ENCODE measurements at places on chromosomes 11 and 22.

GRCh38 chr22:30312053-30312452, 14.7 kb downstream of the TBC1D10A start:
- no peak for DNase-seq

DNA sequence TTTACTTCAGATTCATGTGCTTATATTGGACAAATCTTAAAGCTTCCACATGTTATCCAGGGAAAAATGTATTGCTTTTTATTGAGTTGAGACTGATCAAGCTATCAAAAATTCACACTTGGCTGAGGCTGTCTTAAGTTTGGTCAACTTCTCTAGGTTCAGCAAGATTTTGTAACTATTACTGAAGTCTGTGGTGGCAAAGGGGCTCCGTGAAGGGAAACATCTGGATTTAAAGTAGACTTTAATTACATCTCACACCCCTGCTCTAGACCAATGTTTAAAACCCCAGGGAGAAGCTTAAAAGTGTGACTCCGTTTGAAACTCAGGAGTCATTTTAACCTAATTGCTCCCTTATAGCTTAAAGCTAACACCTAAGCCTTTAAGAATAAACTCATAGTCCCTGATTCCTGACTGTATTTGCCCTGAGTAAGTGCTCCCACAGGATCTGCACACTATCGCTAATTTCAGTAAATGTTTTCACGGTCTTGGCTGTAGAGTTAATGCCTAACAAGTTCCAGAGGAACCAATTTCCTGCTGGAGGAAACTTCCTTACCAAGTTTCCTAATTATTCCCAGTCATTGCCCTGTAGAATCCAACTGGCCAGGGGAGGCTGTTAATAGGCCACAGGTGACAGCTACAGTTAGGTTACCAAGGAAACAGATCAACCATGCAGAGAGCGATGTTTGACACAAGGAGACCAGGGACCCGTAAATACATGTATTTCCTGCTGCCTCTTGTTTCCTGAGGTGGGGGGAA, 40.5 kb downstream of the OR10A6 start:
- no peak for DNase-seq

- no peak for DNase-seq
Observed at GRCh38 chr11:105236664-105237063, 97.1 kb upstream of the CARD18 start.

GRCh38 chr11:134164490-134165370, 59.0 kb downstream of the NCAPD3 start:
- no peak for DNase-seq

GRCh38 chr11:103537904-103538502, 428.8 kb downstream of the DYNC2H1 start:
- DNase-seq: peak; percentile 13

DNA sequence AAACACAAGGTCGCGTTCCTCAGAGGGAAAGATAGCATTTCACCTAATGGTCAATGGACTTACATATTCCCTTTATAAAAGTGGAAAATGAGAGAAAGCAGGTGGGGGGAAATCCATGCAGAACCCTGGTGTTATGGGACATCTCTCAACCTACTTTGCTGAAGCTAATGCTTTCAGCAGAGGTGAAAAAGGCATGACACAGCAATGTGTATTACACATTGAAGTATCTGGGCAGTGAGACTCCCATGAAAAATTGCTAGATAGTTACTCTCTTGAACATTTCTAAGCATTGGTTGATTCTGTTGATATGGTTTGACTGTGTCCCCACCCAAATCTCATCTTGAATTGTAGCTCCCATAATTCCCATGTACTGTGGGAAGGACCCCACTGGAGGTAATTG, 60.0 kb upstream of the PICALM start:
- no peak for DNase-seq

DNA sequence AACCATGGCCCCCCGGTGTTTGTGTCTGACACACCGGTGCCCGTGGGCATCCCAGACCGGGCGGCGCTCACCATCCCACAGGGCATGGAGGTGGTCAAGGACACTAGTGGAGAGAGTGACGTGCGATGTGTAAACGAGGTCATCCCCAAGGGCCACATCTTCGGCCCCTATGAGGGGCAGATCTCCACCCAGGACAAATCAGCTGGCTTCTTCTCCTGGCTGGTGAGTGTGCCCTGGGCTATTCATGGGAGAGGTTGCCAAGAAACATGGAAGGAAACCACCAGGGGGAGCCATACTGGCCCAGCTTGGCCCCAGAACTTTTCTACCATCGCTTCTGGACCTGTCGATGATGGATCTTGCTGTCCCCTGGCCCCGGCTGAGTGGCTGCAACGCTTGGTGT, 36.5 kb downstream of the PRDM11 start:
- DNase-seq: no peak

DNA sequence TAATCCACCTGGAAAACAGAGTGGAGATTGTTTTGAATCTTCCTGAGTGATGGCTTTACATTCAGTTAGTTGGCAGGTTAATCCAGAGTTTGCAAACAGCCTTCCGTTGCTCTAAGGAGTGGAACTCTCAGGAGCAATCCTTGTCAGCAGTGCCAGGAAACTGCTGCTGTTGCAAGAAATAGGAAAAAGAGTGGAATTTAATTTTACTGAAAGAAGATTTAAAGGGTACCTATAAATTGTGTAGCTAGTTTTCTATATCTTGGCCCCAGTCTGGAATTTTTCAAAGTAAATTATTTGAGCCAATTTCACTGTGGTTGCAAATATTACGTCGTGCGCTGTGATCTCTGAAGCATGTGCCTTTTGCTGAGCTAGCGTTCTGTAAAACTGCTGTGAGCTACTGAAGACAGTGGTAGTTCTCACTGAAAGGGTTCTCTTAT, 55.5 kb upstream of the SLC5A12 start:
- DNase-seq: no peak

DNA sequence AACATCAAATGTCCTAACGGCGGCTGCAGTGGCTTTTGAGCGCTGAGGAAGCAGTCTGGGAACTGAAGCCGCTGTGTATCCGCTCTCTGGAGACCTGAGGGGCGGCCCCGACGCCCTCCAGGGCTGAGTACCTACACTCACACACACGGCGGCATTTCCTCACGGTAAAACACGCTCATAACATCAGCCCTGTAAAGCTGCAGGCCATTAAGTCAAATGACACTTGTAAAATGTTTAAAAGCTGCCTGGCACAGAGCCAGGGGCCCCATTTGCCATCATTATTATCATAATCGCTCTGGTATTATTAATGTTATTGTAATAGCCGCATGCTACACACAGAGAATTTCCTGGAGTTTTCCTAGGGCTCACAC, 5.1 kb downstream of the CARS1 start:
- peak; percentile 83 for DNase-seq

DNA sequence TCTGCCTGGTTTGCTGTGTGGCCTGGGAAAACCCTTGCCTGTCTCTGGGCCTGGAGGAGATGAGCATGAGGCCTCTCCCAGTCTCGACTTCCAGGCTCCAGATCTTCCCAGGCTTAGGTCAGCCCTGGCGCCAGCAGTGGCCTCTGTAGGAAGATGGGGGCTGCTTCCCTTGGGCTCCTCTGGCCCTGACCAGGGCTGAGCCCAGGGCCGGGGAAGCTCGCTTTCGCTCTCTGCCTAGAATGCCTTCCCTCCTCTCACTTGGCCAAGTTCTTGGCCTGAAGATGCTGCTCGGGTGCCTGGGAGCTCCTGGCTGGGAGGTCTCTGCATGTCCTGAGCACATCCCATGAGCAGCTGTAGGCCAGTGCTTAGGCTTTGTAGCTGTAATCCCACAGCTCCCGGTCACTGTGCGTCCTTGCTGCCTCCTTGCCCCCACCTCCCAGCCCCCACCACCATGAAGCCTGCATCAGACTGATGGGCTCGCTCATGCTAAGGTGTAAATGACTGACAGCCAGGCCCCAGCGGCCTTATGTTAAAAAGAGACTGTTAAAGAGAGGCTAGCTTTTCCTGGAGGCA, 25.5 kb downstream of the SHISAL1 start:
- no peak for DNase-seq

GRCh38 chr22:18116634-18117033, 6.0 kb downstream of the TUBA8 start:
- no peak for DNase-seq

DNA sequence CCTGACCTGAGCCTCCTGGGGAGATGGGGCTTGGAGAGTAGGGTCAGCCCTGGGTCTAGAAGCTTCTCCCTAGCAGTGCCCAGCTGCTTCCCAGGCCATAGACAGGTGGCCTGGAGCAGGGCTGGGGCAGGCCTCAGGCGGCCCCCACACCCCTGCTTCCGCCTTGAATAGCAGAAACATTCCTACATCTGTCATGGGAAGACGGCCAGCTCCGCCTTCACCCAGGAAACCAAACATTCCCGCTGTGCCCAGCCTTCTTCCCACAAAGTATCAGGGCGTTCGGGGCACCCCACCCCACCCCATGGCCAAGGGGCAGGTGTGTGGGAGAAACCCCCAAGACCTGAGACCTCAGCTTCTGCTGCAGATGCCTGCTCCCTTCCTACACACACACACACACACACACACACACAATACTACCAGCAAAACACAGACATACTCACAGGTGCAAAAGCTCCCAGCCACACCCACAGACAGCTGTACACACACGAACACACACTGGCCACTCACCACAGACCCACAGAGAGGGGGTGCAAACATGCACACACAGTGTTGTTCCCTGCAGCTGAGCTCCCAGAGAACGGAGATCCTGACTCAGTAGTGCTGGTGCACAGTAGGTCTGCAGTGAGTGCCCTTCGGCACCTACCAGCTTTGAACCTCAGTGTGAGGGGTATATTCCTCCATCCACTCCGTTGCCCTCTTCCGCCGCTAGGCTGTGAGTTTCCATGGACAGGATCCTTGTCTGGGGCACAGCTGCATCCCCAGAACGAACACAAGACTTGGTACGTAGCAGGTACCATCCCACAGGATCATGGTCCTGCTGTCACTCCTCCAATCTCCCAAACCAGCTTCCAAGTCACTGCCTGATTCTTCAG, 37.4 kb downstream of the PDGFB start:
- peak; percentile 46 for DNase-seq

GRCh38 chr11:117912497-117912896, 16.7 kb downstream of the TMPRSS13 start:
- DNase-seq: no peak

DNA sequence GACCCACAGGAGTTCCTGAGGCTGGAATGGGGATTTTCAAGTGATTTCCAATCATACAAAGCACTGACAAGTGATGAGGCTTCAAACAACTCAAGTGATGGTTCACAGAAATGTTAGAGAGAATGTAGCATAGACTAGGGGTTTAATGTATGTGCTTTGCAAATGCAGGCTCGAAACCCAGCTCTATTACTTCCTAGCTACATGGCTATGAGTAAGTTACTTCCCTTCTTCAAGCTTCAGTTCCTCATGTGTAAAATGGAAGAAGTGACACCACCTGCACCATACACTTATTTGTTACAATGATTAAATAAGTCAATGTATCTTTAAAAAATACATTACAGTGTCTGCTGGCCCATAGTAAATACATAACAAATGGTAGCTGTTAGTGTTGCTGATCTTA, 139.8 kb downstream of the CCDC81 start:
- no peak for DNase-seq

DNA sequence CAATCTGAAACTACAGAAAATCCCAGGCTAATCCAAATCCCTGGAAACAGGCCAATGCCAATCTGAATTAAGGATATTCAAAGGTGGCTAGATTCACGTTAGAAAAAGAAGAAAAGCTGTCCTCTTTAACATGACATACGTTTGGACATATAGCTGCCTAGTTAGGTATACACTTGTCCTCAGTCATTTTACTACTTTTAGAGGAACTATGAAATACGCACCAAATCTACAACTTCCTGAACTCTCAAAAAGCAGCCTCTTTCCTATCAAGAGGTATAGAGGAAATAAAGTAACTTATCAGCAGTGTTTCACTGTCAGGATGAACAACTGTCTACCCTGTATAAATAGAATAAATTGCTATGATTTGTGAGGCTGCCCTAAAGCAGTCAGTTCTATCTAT, 24.0 kb downstream of the KMT5B start:
- no peak for DNase-seq

DNA sequence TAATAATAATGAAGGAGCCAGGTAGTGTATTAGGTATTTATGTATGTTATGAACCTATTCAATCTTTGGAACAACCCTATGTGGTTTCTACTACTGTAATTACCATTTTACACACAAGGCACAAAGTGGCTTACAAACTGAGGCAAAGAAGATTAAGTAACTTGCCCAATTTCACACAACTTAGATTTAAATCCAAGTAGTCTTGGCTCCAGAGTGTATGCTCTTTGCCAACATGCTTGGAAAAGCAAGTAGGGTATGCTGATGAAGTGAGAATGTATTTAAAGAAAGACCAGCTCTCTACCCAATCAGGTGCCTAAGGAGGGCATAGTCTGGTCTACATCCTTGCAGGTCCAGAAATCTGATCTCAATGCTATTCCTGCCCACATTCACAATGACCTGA, 463.2 kb downstream of the METTL15 start:
- no peak for DNase-seq

DNA sequence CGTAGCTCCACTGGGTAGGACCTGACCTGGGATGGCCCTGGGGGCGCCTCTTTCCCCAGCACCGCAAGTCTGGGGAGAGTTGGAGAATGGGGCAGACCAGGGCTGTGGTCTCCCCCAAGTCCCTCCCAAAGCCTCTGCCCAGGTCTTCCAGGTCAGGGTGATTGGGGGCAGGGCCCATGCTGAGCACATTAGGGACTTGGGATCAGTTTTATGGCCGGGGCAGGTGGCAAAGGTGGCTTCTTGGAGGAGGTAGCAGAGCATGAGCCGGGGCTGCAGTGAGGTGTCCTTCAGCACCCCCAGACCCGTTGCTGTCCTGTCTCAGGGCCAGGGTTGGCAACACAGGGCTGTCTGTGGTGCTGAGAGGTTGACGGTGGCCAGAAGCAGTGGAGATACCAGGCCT, 6.0 kb downstream of the RELT start:
- DNase-seq: no peak

DNA sequence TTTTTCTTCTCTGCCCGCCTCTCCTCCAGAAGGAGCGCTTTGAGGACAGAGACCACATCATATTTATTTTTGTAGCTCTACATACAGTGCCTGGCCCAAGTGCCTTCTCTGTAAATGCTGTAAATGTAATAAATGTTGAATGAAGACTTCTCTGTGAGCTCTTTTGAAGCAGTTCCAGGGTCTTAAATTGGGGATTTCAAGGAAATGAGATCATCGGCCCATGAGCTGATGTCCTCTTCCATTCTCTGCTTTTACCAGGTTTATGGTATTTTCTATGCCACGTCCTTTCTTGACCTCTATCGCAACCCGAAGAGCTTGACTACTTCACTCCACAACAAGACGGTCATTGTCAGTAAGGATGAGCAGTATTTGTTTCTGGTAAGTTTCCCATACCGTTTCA, 165.7 kb upstream of the SORL1-AS1 start:
- no peak for DNase-seq

DNA sequence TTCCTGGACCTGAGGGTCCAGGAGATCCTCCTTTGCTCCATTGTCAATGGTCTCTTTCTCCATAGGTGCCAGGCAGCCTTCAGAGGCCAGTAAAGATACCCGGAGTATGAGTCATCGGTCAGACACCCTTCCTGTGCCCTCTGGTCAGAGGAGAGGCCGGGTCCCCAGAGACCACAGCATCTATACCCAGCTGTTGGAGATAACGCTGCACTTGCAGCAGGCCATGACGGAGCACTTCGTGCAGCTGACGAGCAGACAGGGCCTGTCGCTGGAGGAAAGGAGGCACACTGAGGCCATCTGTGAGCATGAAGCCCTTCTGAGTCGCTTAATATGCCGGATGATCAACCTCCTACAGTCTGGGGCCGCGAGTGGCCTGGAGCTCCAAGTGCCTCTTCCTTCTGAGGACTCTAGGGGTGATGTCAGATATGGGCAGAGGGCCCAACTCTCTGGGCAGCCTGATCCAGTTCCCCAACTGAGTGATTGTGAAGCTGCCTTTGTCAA, at the start of gene ACCSL:
ACCSL (plus strand) TSS at position 51 of the 501 bp plus-strand sequence; CDS start at position 107, 56 bp downstream.
- no peak for DNase-seq

- DNase-seq: no peak
Observed at GRCh38 chr11:57541169-57541568, 3.8 kb downstream of the SMTNL1 start.

- DNase-seq: no peak
Observed at GRCh38 chr11:68160100-68160695, 39.0 kb upstream of the CHKA start.

All from NCI-H748 treated with DMSO at 0.1 percent for 48 hours (cell line).